ENCODE measurements at places on chromosomes 4 and X.

- DNase-seq, result no peak
These were observed 15.3 kb downstream of the RAB33B start for GRCh38 chr4:139469216-139469615.

DNA sequence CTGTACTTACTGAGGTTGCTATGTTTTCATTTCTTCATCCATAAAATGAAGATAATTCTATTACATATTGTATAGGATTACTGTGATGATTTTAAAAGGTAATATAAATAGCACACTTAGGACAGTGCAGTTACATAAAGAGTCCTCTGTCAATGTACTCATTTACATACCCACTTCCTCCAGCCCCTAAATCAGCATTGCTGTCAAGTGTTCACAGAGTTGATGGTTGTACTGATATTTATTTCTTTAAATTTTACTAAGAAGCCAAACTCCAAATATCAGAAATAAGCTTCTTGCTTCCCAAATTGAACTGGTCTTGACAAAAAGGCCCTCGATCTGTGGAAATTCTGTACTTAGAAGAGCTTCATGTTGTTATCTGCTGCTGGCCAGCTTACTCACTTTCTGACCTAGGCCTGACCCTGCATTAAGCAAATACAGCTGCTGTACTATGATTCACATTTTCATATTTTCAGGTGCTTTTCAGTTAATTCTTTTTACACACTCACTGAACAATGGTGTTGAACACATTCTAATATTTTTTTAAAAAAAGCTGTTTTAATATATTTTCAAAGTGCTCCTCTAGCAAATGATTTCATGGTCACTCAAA is 259.6 kb downstream of the UNC5C start:
- DNase-seq, result no peak

- DNase-seq, result no peak
These were observed 205.4 kb downstream of the RPA4 start for GRCh38 chrX:97089116-97089515.

GRCh38 chr4:108160741-108161352 is 7.9 kb downstream of the LEF1 start:
- DNase-seq, result no peak

DNA sequence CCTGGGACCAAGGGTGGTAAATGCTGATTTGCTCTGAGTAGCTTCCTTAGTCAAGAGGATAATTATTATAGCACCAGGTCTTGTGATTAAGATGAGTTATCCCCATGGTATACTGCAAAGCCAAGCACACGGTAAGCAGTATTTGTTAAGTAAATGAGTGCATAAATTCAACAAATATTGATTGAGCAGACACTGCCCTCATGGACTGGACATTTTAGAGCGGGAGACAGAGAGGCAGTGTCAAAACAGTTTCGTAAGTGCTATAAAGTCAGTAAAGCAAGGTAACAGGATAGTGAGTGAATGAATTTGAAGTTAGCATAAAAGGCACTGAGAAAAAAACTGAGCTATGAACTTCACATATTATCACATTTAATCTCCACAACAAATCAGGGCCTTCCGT is 13.9 kb downstream of the PHF8 start:
- DNase-seq, result no peak

GRCh38 chr4:85548841-85549240 is 73.9 kb downstream of the ARHGAP24 start:
- DNase-seq, result no peak

- no peak for DNase-seq
These were observed 146.8 kb upstream of the PJA1 start for GRCh38 chrX:69311936-69312670.

DNA sequence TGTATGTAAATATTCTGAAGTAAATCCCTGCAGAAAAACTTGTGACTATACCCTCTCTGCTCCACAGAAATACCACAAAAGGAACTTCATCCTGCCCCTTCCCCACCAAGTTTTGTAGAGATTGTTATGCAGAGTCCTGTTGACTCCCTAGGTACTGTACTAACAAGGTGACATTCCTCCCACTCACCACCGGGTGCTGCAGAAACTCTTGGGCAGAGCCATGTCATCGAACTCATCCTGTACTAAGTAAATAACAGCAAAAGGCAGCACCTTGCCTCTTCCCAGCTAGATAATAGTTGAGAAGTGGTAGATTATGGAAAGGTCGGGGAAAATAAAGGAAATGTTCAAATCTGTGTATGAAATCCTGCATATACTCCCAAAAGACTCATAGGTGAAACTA is 233.3 kb downstream of the STPG2 start:
- DNase-seq, result no peak

DNA sequence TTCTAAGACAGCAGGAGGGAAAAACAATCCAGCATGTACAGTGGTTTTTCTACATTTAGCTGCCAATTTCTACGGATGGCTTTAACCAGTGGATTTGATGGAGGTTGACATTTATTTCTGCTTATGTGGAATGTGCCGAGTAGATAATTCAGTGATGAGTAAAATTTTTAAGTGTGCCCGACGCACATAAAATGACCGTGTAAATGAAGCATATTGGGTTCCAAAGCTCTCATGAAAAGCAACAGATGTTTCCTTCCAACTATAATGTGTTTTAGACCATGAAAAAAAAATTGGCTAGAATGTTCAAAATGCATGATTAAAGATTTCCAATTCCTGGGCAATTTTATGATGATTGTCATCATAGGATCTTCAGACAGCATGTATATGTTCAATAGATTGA is 14.1 kb downstream of the INPP4B start:
- no peak for DNase-seq

DNA sequence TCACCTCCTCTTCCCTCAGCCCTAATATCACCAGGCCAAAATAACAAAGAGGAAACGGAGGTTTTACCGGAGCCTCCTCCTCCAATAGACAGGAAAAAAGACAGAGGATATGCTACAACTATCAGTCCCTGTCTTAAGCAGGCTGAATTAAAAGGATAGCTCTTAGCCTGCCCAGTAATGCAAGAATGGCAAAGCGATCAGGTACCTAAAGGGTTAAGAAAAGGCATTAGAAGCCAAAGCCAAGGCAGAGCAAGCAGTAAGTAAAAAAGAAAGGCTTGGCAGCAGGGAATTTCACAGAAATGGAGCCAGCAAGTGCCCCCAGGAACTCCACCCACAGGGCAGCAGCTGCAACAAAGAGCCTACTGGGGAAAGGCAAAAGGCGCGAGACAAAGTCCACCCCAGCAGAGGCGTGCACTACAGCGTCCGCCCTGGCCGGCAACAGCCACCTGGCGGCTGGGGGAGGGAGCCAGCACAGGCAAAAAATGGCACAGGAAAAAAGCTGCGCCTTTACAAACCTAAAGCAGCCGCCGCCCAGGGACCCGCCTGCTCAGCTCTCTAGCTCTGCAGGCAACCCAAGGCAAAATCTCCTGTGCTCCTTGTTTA is 220.6 kb upstream of the ZC4H2 start:
- DNase-seq, result no peak

DNA sequence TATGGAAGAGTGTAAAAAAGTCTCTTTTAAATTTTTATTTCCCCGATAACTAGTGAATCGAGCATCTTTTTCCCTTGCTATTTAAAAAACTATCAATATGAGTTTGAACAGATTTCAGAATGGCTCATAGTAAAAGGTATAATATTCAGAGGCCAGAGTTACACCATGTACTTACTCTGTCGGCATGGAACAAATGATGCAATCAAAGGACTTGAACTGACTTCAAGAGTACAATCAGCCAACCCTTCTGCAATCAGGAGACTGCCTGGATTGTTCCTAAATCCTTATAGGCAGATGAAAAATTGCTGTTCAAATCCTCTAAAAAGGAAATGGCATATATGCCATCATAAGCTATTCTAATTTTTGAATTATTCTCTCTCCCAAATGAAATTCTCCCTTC is 273.3 kb downstream of the SH2D1A start:
- DNase-seq, result no peak

- DNase-seq, result no peak
These were observed 170.4 kb upstream of the BCOR start for GRCh38 chrX:40268188-40268520.

DNA sequence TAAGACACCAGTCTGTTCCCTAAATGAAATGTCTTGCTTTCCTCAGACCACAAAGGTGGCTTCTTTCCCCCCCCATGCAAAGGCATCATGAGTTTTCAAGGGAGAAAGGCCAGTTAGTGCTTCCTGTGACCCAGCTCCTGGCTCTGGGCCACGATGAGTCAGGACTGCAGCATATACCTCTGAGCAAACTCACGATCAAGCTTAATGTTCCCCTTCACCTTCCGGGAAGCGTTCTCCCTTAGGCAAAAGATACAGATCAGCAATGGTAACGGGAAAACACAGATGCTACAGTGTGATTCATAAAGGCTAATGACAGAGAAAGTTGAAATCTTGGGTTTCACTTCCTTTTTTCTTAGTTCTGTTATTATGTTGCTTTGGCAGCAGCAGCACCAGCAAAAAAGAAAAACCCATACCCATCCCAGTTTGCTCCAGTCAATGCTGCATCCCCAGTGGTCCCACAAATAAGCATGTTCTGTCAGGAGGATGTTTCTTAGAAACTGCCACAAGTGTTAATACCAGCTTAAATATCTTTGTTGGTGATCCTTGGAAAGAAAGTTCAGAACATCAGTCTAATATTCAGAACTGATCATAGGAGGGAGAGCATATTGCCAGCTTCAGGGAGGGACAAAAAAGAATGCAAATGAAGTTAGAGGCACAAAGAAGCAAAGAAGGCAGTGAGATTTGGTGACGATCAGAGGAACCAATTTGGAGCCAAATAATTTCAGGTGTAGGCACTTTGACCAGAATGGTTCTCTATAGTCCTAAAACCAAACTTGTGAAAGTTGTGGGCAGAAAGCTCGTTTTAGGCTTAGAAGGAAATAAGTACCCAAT is 41.2 kb downstream of the LONRF3 start:
- peak; percentile 72 for DNase-seq

GRCh38 chrX:96436105-96436504 is 248.5 kb upstream of the DIAPH2 start:
- no peak for DNase-seq

GRCh38 chr4:60259781-60260180 is 940.3 kb upstream of the ADGRL3 start:
- DNase-seq, result no peak

DNA sequence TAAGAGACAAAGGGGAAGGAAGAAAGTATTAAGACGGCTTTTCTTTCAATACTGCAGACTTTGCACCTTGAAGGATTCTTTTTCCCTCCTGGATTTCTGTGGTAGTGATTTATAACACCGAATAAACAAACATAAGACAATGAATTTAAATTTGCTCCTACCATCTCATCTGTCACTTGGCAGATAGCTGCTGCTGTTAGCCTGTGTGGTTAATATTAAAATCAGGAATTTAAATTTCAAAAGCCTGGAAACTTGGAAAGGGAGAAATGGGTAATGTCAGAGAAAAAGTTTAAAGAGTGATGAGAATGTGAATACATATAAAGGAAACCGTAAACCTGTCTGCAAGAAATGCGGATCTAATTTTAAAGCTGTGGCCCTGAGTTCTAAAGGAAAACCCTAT is 3.4 kb downstream of the FAM149A start:
- no peak for DNase-seq

DNA sequence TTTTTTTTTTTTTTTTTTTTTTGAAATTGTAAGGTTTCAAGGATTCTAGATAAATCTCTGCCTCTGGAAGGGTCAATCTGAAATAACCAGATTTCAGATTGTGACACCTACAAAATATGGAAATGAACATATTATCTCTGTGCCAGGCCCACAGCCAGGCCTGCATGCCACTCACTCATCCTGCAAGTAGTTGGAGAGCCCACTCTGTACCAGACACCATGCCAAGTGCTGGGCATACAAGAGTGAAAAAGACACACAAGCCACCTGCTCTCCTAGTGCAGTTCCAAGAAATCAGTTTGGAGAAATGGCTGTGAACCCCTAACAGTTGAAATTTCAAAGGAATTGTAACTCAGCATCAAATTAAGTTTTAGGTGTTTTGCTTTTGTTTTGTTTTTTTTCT is 145.9 kb upstream of the NOCT start:
- no peak for DNase-seq

DNA sequence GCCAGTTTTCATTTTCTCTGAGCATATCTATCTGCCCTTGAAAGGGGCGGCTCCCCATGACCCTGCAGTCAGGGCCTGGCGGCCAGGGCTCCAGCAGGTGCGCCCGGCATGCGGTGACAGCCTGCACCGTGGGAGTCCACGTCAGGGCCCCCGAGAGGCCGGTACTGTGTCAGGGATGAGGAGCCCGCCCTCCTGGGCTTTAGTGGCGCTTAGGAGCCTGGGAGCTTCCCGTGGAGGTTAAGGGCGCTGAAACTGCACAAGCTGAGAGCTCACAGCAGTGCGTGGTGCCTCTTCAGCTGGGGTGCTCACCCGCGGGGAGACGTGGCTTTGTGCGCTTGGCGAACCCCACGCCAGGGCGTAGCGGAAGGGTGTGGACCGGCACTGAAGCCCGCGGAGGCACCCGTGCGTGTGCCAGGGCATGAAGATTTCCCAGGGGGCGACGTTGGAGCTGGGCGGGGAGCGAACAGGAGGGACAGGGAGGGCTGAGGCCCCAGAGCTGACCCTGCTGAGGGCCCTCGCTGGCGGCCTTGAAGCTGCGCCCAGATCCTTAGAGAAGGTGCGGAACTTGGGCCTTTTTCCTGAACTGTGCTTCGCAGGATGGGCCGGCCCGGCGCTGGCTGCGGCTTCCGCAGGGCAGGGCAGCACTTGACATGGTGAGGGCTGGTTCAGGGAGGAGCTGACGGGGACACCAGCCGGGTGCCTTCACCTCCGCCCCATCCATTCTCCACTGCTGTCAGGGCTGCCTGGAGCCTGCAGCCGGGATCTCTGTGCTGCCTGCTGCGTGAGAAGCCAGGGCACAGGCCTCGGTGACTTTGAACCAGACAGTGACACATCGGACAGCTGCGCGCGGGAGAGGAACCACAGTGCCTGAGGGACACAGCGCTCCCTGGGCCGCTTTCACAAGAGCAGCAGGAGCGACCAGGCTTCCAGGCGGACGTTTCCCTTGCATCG is 32.9 kb downstream of the HTT-AS start:
- DNase-seq, result peak; percentile 70

DNA sequence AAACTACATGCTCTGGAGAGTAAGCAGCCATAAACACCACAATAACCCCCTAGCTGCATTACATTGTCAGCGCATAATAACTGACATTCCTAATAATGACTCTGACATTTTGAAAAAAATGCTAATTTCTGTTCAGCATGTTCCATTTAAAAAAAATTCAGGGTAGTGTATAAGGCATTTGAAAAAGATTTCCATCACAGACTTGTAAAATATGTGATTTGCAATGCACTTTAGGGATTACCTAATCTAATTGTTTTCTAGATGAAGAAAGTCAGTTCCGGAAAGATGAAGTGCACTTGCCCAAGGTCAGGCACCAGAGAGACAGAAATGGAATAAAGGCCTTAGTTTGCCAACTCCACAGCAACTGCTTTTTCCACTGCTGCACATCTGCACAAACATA is 55.3 kb downstream of the FANCB start:
- DNase-seq, result no peak

GRCh38 chr4:3752022-3752421 is 14.2 kb upstream of the ADRA2C start:
- no peak for DNase-seq

GRCh38 chrX:123424546-123424945 is 240.5 kb downstream of the GRIA3 start:
- no peak for DNase-seq

Measured in CD4-positive, alpha-beta T cell treated with Interleukin-15 for 1 hour (primary cell).